ENCODE measurements at places on chromosomes 2 and 18.

DNA sequence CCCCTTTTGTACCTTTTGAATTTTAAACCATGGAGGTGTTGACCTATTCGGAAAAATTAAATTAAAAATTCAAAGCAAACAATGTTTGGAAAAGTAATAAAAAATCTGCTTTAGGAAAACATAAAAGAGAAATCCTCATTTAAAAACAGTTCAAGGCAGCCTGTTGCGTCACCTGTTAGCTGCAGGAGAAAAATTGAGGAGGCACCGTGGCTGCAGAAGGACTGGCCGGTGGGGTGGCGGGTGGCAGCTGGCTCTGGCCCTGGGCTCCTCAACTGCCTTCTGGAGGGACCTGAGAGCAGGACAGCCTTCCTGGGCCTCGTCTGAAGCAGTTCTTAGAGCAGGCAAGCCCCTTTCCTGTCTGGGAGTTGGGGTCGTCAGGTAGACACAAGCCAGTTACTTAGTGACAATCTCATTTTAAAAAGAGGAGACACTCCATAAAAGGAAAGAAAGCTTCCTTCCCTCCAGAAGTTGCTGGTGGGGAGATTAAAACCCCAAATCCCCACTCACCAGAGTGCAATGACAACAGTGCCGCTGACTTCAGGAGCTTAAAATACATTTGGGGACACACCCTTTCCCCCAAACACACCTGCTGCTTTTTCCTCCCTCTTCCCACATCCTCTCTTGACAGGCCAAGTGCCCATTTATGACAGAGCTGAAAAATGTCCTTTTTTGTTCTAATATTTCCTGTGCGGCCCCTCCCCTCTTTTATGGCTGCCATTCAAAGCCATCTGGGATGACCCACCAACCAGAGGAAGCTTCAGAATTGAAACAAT, 9.7 kb downstream of the ZBTB7C start:
- DNase-seq: no peak

DNA sequence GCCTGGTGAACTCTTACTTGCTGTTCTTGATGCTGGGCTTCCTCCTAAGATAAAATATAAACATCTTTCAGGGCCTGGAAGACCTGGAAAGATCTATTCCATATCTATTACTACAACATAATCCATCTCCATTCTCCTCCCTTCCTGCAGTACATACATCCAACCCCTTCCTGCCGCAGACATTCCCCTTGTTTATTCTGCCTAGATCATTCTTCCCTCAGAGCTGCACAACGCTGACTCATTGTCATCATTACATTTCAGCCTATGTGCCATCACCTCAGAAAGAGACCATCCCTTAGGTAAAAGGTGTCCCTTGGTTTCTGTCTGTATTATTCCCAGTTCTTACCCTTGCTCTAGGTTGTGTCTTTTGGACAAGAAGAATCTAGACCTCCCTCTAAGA, 2.5 kb upstream of the CDH7 start:
- no peak for DNase-seq

DNA sequence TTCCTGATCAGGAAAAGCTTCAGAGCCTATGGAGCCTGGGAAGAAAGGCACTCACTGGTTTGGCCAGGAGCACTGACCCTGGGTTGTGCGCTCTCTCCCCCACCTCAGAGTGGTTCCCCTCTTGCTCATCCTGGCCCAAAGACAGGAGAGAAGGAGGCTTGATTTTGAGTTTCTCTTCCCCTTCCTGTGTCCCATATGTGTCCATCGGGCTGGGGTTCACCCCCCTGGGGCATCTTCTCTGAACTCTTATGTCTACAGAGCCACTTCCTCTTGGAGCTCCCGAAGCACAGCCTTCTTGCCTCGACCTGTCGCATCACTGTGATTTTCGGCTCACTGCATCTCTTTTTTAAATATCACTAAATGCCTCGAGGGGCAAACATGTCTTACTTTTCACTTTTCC, 692.3 kb downstream of the RNF144A start:
- no peak for DNase-seq

- DNase-seq: peak; percentile 37
These were observed 75.3 kb downstream of the LRRFIP1 start for GRCh38 chr2:237702441-237703391.

GRCh38 chr2:42060718-42061619, 13.1 kb downstream of the PKDCC start:
- no peak for DNase-seq

DNA sequence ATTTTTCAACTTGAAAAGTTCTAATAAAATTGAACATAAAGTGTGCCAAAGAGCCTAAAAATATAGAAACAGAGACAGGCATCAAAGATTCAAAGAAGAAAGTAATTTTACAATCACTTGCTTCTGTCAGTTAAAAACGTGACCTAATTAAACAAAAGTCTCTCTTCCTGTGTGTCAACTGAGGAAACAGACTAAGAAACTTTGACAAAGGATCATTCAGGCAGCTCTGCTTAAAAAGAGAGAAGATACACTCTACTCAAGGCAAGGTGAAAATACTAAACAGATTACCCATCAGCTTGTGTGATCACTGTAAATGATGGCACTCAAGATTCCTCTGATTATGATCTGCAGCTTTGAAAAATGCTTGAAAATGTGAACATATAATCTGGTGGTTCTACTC, 47.8 kb downstream of the DYM start:
- no peak for DNase-seq

GRCh38 chr2:144595279-144595678, 75.4 kb upstream of the ZEB2 start:
- no peak for DNase-seq

- no peak for DNase-seq
These were observed 44.6 kb upstream of the DOCK10 start for GRCh38 chr2:225086915-225087314.

DNA sequence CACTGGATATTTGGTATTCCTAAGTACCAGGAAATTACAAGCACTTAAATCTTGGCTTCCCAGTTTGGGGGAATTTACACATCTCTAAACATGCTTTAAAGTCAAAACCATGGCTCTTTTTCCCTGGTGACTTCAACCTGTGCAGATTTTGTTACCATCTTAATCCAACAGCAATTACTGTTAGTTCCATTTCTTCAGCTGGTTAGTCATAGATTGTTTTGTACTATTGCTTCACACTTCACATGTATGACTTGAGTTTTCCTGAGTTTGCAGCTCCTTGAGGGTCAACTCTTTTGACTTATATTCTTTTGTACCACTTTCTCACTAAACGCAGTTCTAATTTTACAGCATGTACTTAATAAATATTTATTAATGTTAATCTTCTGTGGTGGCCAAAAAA, 203.4 kb upstream of the RND3 start:
- peak; percentile 56 for DNase-seq

DNA sequence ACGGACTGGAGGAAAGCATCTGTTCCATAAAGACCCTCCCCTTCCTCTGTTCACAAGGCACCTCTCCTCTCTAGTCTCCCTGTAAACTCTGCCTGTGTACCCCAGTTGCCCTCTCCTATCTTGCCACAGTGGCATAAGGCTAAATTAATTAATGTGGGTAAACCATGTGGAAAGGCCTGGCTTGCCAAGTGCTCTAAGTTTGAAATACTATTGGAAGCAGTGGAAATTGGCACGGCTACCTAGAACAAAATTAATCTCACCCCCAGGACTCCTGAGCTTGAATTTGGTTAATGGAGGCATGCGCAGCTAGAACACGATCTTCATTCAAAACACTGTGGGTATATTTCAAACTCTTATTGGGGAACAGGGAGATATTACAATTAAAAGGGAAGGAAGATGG, 19.2 kb upstream of the SLC14A2 start:
- DNase-seq: no peak

- no peak for DNase-seq
These were observed 96.6 kb downstream of the BIRC6 start for GRCh38 chr2:32453242-32454062.

GRCh38 chr2:67394734-67395133, 2.4 kb upstream of the ETAA1 start:
- DNase-seq: peak; percentile 61

DNA sequence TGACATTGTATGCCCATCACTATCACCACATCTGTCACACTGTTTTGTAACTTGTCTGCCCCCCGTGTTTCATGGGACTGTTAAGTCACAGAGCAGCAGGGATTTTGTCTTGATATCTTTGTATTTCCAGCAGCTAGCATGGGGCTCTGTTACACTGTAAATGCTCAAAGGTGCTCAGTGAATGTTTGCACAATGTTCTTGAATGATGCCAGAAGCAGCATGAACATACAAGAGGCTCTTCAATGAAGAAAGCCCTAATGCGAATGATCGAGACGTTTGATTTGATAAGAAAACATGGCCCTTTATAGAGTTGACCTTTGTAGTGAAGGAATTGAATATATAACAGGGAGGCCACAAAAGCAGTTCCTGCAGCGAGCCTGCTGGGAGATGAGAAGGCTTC, 120.9 kb upstream of the TTC39C start:
- no peak for DNase-seq

- DNase-seq: peak; percentile 57
These were observed 3.2 kb downstream of the UBE2E3 start for GRCh38 chr2:180983468-180984242.

- peak; percentile 50 for DNase-seq
These were observed 702.2 kb upstream of the NRXN1 start for GRCh38 chr2:51734115-51734514.

GRCh38 chr2:136376798-136377211, 258.9 kb upstream of the CXCR4 start:
- no peak for DNase-seq

DNA sequence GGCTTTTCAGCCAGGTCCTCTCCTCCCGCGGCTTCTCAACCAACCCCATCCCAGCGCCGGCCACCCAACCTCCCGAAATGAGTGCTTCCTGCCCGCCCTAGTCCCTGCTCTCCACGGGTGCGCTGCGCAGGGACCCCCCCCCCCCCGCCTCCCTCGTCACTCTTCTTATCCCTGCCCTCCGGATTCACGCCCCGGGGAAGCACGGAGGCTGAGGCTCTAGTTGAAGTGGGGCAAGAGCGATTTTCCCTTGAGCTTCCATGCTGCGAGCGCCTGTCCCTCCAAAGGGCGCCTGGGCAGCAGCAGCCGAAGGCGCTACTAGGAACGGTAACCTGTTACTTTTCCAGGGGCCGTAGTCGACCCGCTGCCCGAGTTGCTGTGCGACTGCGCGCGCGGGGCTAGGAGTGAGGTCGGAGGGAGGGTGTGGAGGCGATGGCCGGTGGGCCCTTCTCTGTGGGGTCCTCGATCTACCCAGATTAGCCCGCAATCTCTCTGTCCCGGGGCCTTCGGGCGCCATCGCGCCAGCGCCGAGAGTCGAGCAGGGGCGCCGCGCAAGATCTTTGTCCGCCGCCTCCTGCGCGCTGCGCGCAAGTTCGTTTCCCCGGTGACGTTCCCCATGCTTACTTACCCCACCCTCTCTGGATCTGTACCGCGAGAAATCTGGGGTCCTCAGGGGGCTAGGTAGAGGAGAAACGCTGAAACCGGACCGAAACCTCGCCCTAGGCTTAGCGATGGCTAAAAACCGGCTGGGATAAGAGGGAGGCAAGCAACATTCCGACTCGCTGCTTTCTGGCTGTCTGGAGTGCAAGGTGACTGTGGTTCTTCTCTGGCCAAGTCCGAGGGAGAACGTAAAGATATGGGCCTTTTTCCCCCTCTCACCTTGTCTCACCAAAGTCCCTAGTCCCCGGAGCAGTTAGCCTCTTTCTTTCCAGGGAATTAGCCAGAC, 677 bp downstream of the GAD1 start:
- DNase-seq: no peak

DNA sequence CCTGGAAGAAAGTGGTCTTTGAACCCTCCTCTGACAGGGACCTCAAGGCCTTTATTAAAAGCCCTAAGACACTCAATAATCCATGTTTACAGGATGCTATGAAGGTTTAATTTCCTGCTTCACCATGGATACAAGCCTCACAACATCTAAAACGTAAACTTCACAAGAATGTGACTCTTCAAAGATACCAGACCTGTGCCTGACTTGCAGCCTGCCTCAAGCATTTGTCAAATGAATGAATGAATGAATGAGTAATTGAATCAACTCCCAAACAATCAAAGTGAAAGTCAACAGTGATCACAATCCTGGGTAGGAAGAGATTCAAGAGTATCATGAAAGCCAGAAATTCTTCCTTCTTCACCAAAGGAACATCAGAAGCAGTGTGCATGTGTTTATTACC, 30.4 kb downstream of the KLF7 start:
- DNase-seq: no peak

DNA sequence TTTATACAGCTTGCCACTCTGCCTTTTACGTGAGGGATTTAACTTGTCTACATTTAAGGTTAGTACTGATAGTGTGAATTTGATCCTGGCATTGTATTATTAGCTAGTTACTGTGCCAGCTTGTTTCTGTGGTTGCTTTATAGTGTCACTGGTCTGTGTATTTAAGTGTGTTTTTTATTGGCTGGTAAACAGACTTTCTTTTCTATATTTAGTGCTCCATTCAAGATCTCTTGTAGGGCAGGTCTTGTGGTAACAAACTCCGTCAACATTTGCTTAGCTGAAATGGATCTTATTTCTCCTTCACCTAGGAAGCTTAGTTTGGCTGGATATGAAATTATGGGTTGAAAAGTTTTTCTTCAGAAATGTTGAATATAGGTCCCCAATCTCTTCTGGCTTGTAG, 1971.0 kb upstream of the LRRTM1 start:
- DNase-seq: no peak

- no peak for DNase-seq
These were observed 47.7 kb downstream of the SMAD7 start for GRCh38 chr18:48902856-48903601.

DNA sequence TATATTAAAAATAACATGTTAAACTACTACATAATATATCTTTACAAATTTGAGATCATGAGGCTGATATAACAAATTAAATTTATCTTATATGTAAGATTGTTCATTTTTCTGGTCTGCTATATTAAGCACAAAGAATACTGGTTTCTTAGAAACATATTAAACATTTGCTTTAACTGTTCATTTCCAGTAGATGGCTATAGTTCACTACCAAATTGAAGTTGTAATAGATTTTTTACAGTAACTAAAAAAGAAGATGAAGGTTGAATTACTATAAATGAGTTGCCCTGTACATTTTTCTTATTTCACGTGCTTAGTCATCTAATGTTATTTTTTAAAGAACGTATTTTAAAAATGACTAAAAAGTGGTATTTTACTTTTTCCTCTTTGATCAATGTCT, 57.0 kb downstream of the ZNF407 start:
- peak; percentile 18 for DNase-seq

- peak; percentile 54 for DNase-seq
These were observed 34.8 kb upstream of the CCDC102B start for GRCh38 chr18:68763083-68763482.

GRCh38 chr2:163205589-163206254, 367.2 kb upstream of the KCNH7 start:
- no peak for DNase-seq

DNA sequence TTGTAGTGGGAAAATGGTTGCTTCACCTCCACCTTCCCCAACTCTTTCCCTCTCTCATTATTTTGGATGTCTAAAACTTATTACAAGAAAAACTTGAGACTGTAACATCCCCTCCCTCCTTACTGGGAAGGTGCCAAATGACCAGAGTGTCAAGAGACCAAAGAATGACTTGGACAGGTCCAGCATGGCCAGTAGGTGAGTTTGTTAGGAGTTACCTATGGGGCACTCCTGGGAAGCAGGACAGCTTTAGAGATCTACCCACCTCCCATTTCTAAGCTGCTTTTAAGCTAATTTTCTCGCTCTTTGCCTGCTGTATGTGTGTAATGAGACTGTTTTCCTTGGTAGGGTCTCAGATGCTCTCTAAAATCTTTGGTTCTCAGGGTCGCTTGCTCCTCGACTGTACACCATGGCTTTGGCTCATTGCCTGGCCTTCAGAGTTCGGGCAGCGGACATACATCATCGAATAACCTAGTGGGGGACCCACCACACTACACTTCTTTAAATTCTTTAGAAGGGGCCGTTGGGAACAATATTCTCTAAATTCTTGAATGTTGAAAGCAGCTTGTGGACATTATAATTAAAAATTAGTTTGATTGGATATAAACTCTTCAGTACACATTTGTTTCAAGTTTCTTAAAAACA, 45.2 kb downstream of the SLC30A6 start:
- no peak for DNase-seq

Measured in epithelial cell of esophagus (primary cell).